Right forelimb (tissue), 1 donor: ENCODE measurements at places on chromosomes 1 and 21.
A peak's percentile ranks its signal among the peaks of the same experiment; 100 is the strongest.

DNA sequence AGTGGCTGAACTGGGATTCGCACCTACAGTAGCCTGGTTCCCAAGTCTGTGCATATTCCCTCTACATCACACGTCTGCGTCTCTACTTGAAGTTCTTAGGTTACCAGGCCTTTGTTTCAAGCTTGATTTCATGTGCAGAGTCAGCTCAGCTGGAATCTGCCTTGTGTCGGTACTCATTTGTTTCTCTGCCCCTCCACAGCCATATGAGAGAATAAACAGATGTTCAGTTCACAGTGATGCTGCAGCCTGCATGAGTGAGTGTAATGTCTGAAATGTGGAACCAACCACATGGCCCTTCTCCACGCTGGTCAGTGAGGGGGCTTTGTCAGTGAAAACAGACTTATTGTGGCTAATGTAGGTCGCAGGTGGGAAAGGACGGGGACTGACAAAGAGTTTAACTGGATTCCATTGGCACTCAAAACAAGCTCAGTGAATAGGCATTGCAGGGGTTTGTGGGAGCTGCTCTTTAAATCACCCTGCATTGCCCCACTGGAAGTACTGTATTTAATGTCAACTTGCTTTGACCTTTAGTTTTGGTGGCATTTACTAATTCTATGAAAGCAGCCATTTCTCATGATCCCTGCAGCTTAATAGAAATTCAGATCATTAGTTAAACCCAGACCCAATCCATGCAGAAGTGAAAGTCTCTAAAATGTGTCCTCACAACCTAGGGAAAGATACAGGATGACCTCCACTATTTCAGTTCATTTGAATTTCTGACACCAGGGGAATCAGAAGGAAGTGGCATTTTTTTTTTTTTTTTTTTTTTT lies 136.4 kb upstream of the FAM78B start:
- DNase-seq, result no peak

DNA sequence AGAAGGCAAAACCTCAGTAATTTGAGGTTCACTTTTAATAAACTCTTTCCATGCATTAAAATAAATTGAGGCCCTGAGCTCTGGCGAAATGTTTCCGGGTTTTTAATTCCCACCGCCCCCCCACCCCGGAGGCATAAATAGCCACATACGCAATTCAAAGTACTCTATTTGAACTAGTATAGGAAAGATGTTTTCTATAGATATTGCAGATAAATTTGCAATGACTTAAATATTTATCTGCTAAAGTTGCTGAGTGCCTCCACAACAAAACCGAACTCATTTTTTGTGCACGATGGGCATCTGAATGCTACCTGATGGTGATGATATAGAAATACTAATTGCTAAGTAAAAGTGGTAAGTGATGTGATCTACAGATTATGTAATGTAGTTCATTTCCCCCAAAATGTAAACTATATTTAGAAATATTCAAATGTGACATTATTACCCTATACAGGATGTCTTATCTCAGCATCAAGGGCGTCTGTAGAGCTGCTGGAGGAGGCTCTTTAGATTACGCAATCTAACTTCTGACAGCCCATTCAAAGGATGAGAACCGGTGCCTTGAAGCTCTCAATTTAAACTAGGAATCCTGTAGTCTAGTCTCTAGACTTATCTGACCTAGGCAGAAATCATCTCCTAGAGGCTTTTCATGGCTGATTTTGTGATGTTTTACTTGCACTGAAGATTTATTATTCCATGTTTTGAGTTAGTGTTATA lies 8.5 kb downstream of the IRF2BP2 start:
- peak; percentile 21 for DNase-seq

DNA sequence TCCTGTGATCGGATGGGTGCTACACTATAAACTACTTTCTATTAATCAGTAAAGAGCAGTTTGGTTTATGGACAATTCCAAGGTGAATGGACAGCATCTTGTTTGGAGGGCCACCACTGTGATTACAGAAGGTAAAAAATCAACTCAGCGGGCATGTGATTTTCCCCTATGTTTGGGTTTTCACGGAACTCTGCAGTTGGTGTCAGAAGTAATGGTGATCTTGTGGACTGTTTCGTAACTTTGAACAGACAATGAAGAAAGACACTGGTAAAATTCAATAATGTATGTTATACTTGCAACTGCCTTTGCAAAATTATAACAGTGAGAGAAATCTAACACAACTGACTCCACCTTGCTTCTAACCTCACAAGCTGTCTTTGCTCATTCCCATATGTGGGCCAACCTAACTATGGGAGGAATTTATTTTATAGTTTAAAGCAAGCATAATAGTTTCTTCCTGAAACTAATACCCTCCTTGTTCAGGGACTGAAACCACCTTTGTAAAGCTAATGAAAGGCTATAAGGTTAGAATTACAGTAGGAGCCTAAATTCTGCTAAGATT lies 53.2 kb downstream of the TRIM33 start:
- DNase-seq, result no peak

DNA sequence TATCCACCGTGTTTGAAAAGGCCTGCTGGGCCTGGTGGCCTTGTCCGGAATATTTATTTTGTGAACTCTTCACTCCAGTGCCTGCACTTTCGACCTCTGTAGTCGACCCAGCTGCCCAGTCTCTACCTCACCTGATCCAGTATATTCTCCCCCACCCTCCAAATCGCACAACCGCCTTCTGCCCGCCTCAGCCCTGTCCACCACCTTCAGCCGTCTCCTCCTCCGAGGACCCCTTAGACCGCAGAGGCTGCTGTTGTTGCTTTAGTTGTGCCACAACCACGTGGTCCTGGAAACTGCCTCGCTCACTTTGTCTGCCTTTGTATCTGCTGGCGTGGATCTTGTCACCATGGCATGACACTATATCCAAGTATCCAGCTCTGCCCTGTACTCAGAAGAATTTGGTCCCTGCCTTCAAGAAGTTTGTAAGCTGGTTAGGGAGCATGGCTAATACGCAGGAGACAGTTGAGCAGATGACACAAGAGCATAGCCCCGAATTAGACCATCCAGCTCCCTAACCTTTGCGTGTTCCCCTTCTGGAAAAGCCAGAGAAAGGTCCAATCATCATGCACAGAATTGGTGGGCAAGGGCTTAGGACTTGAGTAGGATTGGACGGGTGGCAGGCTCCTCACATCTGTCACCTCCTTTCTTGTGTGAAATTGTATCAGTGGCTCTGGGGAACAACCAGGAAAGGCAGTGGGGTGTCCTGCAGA lies 1.5 kb downstream of the PHGDH start:
- DNase-seq, result no peak

GRCh38 chr21:20445971-20446370 lies 552.2 kb upstream of the NCAM2 start:
- no peak for DNase-seq

DNA sequence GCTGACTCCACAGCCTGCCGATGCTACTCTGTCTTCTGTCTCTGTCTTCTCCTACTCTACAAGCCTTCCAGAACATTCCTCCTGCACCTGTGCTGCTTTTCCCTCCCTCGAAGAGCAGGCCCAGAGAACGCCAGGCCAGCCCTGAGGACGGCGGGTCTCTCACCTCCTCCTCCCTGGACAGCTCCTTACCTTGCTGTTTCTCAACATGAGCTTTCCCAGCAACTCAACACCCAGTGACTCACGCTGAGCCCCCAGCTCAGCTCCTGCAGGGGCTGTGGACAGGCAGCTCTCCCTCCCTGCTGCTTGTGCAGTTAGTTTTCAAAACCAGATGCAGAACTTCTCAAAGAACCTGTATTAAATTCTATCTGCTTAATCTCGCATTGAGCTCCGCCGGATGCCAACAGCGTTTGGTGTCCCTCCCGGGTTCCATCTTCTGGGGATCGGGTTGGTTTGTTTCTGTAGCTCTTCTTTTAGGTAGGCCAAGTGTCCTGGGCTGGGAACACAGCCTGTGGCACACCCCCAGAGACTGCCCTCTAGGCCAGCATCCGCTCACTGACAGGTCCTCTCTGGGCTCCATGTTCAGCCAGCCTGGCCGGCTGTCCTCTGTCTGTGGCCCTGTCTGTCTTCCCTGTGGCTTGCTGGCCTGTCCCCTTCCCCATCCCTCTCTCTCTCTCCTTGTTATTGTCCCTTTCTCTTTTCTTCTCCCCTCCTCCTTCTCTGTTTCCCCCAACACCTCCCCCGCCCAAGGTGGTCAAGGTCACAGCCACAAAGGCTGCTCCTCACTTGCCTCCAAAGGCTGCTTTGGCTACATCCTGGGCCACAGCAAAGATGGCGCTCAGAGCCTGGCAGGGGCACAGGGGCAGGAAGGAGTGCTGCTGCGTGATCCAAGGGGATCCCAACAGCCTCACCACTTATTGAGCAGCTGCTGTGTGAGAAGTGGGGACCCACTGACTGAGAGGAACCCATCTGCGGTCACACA lies 391.0 kb downstream of the MATN1 start:
- DNase-seq, result no peak

- no peak for DNase-seq
These were observed 12.1 kb upstream of the ZDHHC18 start for GRCh38 chr1:26814377-26814776.

- no peak for DNase-seq
These were observed 232.4 kb downstream of the SEC16B start for GRCh38 chr1:177737456-177737855.

DNA sequence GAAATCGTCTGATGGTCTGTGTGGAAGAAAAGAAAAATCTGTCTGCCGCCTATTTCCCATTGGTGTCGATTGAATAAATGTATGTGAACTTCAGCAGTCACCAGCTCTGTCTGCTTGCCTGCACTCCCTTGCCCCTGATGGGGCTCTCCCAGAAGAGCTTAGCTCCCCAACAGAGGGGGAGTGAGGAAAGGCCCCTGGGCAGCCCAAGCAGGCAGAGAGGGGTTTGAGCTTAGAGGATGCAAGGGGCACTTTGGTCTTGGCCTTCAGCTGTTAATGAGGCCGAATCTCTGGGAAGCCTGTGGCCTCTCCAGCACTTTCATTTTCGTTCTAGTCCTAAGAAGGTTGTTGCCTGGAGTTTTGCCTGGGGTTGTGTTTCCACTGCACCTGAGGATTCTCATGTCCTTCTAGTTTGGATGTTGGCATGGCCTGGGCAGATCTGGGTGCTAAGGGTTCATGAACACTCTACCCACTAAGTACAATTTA lies 2.8 kb downstream of the FOXD2 start:
- DNase-seq, result no peak

DNA sequence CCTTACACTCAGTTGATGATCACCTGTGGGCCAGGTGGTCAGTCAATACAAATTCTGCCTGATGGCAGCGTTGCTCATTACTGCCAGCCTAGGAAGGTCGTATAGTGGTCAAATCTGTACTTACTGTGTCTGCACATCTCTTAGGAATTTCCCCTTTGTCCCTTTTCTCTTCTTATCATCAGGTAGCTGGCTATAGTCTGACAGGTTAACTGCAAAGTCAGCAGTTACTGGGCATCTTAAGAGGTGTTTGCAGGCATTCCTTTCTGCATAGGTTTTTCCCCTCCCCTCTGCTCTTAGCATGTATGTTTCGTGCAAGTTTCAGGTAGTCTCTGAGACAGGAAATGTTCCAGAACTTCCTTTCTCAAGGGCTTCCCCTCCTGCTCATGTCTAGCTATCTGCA lies 298.7 kb downstream of the LRRIQ3 start:
- no peak for DNase-seq

GRCh38 chr1:207109004-207109403 lies 5.0 kb downstream of the C4BPA start:
- no peak for DNase-seq

DNA sequence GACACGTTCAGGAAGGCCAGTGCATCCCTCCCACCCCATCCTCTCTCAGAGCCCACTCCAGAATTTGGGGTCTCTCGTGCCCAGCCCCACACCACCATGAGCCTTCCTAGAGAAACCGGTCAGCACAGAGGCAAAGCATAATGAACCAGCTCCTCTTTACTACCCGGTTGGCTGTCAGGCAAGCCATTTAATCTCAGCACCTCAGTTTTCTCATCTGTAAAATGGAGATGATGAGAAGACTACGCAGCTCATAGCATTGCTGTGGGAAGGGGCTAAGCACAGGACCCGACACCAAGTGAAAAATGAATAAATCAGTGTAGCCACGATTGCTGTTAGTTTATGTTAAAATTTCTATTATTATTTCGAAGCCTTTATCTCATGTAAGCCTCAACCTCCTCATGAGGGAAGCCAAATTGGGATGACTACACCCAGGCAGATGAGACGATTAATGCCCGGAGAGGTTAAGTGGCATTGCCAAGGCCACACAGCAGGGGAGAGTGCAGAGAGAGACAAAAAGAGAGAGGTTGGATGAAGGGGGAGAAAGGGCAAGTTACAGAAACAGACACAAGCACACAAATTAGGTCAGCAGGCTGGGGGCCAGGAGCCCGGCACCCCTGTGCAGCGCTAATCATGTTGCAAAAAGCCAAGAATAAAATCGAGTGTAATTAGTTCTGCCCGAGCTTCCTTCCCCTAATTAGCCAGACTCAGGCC lies 25.7 kb downstream of the SDC3 start:
- no peak for DNase-seq

DNA sequence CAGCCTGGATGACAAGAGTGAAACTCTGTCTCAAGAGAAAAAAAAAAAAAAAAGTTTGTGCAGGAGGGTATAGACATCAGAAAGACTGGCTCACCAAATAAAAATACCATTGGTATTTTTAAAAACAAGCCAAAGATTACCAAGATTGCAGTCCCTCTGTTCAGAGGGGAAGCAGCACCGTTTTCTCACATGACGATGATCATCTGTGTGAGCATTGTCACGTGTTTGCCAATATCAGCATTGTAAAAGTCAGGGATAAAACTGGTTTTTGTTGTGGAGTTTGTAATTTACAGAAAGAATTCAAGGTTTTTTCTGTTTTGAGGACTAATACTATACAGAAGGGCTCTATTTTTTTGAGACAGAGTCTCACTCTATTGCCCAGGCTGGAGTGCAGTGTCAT lies 26.5 kb downstream of the ZNF362 start:
- no peak for DNase-seq

- DNase-seq, result no peak
These were observed 82.7 kb downstream of the CAMTA1 start for GRCh38 chr1:6867729-6868659.

DNA sequence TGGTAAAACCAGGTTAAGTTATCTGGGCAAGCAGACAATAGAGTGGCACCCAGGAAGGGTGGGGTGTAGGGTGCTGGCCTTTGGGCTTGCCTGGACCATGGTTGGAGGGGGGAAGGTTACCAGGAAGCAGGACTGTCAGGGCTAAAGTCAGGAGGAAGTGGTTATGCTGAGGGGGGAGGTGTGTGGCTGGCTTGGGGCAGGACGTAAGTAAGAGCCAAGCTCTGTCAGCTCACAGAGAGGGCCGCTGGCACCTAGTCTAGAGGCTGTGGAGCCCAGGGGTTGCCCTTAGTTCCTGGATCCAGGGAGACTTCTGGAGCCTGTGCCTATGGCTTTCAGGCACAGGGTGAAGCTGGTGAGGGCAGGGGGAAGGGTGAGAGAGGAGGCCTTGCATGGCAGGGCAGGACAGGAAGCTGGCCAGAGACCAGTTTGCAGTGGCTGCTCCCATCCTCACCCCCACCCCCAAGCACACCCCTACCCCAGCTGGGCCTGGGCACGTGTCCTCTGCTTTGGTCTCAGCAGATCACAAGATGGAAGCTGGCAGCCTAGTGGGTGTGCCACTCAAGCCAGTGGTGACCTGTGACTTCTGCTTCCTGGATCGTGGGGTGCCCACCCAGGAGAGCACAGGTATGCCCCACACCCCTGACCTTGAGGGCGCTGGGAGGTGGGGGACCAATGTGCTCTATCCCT lies 20.5 kb upstream of the SMYD3 start:
- no peak for DNase-seq

GRCh38 chr1:200671235-200671786 lies 1.6 kb upstream of the DDX59 start:
- no peak for DNase-seq

- no peak for DNase-seq
These were observed 598.6 kb downstream of the NPHP4 start for GRCh38 chr1:5393603-5394002.
